ENCODE measurements at places on chromosomes 3 and 15.

DNA sequence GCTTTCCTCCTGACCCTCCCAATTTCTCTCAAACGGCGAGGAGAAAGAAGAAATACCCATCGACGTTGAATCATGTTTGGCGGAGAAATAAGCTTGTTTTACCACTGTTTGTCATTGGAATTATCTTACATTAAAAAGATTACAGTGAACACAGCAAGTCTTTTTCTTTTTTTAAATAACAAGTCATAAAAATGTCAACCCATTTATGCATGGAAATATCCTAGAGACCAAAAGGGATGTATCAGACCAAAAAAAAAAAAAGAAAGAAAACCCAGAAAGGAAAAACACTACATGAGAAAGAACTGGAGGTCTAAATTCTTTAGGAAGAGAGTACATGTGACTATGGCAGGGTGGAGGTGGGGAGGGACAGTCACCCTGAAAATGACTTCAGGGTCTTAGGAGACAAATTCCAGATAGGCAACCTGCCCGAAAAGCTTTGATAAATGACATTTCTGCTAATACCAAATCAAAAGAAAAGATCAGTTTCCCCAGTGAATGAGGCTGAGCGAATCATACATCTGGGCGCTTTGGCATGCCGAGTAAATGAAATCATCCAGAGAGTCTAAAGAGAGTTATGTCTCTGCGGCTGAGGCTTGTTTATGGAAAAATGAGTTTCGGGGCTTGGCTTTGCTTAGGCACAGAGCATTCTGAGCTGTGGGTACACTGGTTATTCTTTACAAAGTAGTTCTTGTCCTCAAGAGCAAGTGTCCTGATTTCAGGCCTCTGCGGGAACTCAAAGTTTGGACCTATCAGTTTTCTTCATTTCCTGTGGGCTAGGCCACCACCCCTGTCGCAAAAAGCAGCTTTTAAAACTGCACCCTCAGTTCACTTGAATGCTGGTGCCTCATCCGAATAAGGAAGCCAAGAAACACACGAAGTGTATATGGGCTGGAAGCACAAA is 110.1 kb upstream of the TGFBR2 start:
- DNase-seq = no peak

DNA sequence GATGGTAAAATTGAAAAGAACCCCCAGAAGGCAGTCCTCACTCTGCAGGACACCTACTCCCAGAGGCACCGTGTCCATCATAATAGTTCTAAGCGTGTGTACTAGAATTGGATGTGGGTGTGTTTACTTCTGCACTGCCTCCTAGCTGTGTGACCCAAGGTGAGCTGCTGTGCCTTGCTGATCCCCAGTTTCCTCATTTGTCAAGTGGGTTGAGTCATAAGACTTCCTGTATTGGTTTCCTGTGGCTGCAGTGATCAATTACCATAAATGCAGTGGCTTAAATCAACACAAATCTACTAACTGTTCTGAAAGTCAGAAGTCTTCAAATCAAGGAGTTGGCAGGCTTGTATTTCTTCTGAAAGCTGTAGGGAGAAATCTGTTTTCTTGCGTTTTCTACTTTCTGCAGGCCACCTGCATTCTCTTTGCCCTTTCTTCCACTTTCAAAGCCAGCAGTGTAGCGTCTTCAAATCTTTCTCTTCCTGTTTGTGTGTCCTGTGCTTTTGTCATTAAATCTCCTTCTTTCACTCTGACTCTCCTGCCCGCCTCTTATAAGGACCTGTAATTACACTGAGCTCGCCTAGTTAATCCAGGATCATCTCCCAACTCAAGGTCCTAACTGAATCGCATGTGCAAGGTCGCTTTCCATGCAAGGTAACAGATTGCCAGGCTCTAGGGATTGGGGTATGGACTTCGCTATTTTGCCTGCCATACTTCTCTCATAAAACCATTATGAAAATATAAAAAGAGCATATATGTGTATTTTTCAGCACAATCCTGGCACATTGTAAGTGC is 59.0 kb downstream of the RORA start:
- no peak for DNase-seq

DNA sequence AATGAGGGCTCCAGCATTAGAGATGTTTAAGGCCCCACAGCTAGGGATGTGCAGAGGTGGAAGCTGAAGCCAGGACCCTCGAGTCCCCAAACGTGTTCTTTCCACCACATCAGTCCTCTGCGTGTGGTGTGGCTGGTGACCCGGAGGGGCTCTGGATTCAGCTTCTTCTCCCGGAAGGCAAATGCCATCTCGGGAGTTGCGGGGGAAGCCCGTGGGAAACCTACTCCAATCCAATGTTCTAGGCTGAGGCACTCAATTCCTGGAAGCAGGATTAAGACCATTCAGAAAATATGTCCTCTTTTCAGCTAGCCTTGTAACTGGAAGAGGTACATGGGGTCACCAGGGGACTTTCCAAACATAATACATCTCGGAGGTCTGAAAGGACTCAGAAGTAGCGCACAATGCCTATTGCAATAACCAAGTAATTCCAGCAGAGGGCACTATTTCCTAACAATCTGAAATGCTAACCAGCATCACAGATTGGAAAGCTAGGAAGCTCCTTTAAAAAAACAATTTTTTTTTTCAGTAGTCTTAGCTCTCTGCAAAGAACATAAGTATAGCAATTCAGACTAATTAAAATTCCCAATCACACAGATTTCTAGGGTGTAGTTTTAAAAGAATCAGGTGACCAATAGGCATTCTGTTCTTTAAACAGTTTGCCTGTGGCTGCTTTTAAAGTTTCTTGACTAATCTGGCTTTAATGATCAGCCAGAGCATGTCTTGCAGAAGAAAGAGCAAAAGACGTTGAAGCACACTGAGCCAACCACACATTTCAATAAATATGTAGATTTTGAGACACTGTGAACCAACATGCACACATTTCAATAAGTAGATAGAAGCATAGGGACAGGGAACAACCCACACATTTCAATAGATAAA is 36.1 kb downstream of the BNC1 start:
- DNase-seq = peak; percentile 67

- DNase-seq = no peak
Measured at GRCh38 chr15:68003297-68003696, 50.8 kb upstream of the PIAS1 start.

DNA sequence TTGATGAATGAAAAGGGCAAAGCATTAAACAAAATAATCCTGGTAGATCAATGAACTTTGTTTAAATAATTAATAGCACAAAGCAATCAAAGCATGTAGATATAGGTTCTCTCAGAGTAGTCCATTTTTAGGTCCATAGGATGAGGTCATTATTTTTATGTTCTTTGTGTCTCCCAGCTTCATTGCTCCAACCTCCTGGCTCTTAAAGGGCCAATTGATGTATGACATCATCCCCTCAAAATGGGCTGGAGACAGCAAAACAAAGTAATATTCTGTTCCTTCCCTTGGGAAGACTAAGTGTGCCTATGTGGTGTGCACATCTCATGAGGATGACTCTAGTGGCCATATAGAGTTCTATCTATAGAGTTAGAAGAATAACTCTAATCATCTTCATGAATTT is 49.5 kb downstream of the HMG20A start:
- DNase-seq = no peak

- peak; percentile 70 for DNase-seq
Measured at GRCh38 chr15:35519541-35520149, 26.3 kb downstream of the DPH6 start.

DNA sequence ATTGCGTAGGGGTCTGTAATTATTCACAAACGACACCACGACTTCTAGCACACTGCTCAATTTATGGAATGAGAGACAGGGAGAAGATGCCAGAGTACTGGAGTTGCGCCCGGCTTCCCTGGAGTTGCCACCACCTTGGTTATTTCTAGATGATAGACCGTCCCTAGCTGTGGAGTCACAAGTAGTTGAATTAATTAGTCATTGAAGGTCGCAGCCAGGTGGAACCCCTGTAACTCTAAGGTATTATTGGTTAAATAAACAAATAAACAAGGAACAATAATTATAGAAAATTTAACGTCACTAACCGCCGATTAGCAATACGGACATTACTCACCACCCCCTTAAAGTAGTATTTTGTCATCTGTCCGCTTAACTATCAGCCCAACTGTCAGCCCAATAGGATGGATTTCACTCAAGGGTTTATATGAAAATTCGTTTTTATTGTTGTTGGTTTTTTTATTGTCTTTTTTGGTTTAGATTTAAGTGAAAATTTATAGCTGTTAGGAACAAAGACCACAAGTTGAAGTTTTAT is 911 bp upstream of the AZI2 start:
- DNase-seq = no peak

GRCh38 chr3:166580561-166580960 is 743.3 kb upstream of the BCHE start:
- DNase-seq = no peak

- no peak for DNase-seq
Measured at GRCh38 chr3:170506556-170506955, 79.3 kb downstream of the SLC7A14 start.
